Osteocyte (in vitro differentiated cells): ENCODE measurements at places on chromosomes 6 and 20. TPM values are rescaled to one million over a fixed set of nuclear protein-coding genes. Genes with fewer than 3 reads are reported as not detected.

- no peak overlapping the region for H3K4me3 ChIP-seq
- H3K27ac ChIP-seq: no peak overlapping the region
- H3K27me3 ChIP-seq: no peaks in the 10 kb centered on the region
- peaks cover 5% of the 10 kb centered on the region for H3K36me3 ChIP-seq
Observed at GRCh38 chr6:154578004-154578559, 67.6 kb upstream of the CNKSR3 start.

DNA sequence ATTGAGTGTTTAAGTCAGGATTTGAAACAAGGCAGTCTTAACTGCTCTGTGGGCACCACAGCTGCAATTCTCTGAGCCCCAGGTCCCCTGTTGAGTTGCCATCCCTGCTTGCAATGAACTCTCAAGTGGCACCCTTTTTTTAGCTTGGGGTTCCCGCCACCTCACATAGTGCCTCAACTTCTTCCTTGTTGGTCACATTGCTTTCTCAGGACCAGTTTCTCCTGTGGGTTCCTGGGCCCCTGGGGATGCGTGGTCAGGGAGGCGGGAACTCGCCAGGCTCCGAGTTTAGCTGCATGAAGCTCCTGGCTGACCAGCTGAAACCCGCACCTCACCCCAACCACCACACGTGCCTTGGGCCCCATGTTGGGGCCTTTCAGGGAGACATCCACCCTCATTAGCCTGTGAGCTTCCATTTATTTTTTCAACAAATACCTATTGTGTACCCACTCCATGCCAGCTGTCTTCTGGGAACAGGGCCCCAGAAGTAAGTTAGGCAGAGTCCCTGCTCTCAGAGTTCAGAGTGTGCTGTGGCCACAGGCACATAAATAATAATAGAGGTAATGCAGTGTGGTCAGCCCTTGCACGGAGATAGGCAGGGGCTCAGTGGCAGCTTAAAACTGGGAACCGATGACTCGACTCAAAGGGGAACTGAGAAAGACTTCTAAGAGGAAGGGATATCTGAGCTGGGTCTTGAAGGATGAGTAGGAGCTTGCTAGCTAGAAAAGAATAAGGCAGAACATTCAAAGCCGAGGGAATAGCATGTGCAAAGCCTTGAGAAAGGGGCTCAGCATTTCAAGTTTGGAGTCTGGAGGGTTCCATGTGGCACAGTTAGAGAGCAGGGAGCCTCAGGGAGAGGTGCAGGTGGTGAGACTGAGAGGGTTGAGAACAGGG is 33.9 kb upstream of the FAM83D start:
- DNase-seq: no peak
- peaks cover 2% of the 10 kb centered on the region for H3K4me1 ChIP-seq
- H3K27ac ChIP-seq: no peak overlapping the region
- H3K36me3 ChIP-seq: no peaks in the 10 kb centered on the region
- H3K27me3 ChIP-seq: peaks cover 41% of the 10 kb centered on the region

DNA sequence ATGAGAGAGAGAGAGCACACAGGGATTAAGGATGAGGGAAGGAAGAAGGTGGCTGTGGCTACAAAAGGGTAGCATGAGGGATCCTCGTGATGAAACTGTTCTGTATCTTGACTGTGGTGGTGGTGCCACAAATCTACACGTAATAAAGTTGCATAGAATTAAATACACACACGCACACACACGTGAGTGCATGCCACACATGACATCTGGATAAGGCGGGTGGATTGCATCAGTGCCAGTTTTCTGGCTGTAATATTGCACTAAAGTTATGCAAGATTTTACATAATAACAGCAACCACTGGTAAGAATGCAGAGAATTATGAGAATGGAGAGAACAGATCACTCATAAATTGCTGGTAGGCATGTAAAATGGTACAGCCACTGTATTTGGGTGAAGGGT is 16.9 kb upstream of the STK35 start:
- H3K4me1 ChIP-seq: no peaks in the 10 kb centered on the region
- H3K27ac ChIP-seq: no peak overlapping the region
- peaks cover 48% of the 10 kb centered on the region for H3K27me3 ChIP-seq
- H3K36me3 ChIP-seq: no peaks in the 10 kb centered on the region

GRCh38 chr6:143578054-143578453 is 66.5 kb upstream of the FUCA2 start:
- H3K4me1 ChIP-seq: peaks cover 35% of the 10 kb centered on the region
- H3K27ac ChIP-seq: no peak overlapping the region
- peaks cover 7% of the 10 kb centered on the region for H3K36me3 ChIP-seq
- DNase-seq: no peak

- H3K27ac ChIP-seq: no peak overlapping the region
- no peaks in the 10 kb centered on the region for H3K27me3 ChIP-seq
- DNase-seq: no peak
- peaks cover 17% of the 10 kb centered on the region for H3K4me1 ChIP-seq
Observed at GRCh38 chr6:112562301-112563231, 215.4 kb downstream of the RFPL4B start.

GRCh38 chr20:21534886-21535285 is 21.0 kb upstream of the NKX2-2 start:
- H3K4me3 ChIP-seq: no peak overlapping the region
- no peaks in the 10 kb centered on the region for H3K36me3 ChIP-seq
- H3K4me1 ChIP-seq: no peaks in the 10 kb centered on the region
- DNase-seq: no peak
- peaks cover 9% of the 10 kb centered on the region for H3K27me3 ChIP-seq

DNA sequence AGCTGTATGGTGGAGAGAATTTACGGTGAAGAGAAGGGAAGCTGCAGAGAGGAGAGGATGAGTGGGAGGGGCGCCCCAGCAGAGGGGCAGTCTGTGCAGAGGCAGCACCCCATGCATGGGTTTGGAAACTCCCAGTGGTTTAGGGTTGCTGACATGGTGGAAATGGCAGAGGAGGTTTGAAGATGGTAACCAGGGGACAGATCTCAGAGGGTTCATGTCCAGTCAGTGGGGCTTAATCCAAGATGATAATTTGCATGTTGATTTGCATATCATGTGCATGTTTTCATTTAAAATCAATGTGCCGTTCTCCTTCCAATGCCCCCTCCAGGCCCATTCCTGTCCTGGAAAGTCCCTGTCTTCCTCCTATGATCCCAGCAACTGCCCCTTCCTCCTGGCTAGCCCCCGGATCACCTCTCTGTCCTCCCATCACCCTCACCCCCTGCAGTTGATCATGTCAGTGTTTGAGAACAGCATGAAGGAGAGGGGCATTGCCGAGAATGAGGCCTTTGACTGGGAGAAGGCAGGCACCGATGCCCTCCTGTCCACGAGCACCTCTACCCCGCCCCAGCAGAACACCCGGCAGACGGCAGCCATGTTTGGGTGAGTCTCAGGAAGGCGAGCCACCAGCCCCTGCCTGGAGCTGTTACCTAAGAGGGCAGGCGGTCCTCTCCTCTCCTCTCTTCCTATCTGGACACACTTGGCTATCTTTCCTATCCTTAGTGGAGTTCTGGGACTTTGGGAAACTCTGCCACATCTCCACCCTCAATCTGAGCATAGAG is 14.3 kb downstream of the TTBK1 start:
- no peak overlapping the region for H3K27ac ChIP-seq
- H3K27me3 ChIP-seq: peaks cover 8% of the 10 kb centered on the region
- H3K36me3 ChIP-seq: no peaks in the 10 kb centered on the region
- H3K4me3 ChIP-seq: no peak overlapping the region
- peaks cover 9% of the 10 kb centered on the region for H3K4me1 ChIP-seq

DNA sequence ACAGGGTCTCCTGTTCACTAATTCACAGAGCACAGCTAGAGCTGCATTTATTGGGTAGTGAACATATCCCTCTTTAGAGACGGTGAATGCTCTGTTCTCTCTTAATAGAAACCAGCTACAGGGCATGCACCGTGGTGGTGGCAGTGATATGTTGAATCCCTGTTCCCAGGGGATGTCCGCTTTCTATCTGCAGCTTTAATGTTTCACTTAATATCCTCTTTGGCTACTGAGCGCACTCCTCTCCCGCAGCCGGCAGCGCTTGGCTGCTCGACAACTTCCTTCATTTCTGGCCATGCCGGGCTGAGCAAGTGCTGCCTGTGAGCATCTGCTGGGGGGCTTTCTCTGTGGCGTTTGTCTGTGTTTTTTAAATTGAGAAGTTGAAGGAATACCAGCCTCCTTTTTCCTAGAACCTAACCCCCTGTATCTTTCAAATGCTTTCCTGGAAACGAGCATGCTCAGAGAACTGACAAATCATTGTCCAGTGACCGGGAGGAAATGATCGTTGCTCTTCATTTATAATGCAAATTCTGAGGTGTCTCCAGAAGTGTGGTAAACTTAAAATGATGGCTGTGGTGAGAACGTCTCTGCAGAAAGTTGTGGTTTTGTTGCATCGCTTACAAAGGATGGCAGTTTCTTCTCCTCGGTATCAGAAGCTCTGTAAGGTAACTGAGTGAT is 297.9 kb downstream of the UTRN start:
- peaks cover 39% of the 10 kb centered on the region for H3K4me1 ChIP-seq
- peak overlapping the region; percentile 19 for H3K27ac ChIP-seq
- peaks cover 23% of the 10 kb centered on the region for H3K36me3 ChIP-seq
- H3K27me3 ChIP-seq: no peaks in the 10 kb centered on the region
- DNase-seq: no peak

DNA sequence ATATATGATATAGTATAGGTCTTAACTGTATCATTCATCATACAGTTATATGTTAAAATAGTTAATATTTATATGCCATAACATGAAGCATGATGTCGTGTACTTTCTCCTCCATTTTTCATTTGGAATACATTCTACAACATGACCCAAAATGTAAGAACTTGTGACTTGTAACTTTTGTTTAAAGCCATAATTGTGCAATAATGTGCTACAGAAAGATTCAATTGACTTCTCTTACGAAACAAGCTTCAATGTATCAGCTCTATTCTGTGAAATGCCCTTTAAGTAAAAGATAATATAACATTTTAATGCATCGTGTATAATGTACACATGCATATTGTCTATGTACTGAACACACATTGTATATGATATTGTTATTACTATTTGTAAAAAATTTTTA is 76.7 kb upstream of the FABP7 start:
- no peak for DNase-seq
- peaks cover 4% of the 10 kb centered on the region for H3K4me1 ChIP-seq
- H3K4me3 ChIP-seq: no peak overlapping the region
- H3K36me3 ChIP-seq: peaks cover 2% of the 10 kb centered on the region

GRCh38 chr6:45637611-45638257 is 260.0 kb upstream of the SUPT3H start:
- H3K4me1 ChIP-seq: peaks cover 34% of the 10 kb centered on the region
- no peaks in the 10 kb centered on the region for H3K36me3 ChIP-seq
- DNase-seq: no peak
- H3K4me3 ChIP-seq: peak overlapping the region; percentile 22

- no peak overlapping the region for H3K4me3 ChIP-seq
- peaks cover 17% of the 10 kb centered on the region for H3K36me3 ChIP-seq
- H3K27ac ChIP-seq: no peak overlapping the region
- H3K27me3 ChIP-seq: no peaks in the 10 kb centered on the region
Observed at GRCh38 chr20:20495729-20496503, 128.0 kb downstream of the INSM1 start.

DNA sequence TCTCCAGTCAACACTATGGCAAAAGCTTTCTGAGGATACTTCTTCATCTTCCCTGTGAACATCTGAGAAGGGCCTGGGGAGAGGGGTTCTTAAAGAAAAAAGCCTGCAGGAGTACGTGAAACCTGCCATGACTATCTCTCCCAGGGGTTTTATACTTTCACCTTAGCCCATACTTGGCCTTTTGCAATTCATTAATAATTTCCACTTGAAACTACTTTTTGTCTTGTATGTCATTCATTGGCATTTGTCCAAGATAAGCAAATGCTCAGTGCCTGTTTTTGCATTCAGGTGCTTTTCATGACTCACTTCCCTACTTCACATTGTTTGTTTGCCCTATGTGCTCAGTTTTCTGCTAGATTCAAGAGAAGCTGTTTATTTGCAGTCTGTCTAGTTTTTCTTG is 580.3 kb upstream of the GJE1 start:
- H3K4me3 ChIP-seq: no peak overlapping the region
- H3K4me1 ChIP-seq: peaks cover 8% of the 10 kb centered on the region
- H3K27me3 ChIP-seq: no peaks in the 10 kb centered on the region
- no peak for DNase-seq
- H3K27ac ChIP-seq: peak overlapping the region; percentile 16

DNA sequence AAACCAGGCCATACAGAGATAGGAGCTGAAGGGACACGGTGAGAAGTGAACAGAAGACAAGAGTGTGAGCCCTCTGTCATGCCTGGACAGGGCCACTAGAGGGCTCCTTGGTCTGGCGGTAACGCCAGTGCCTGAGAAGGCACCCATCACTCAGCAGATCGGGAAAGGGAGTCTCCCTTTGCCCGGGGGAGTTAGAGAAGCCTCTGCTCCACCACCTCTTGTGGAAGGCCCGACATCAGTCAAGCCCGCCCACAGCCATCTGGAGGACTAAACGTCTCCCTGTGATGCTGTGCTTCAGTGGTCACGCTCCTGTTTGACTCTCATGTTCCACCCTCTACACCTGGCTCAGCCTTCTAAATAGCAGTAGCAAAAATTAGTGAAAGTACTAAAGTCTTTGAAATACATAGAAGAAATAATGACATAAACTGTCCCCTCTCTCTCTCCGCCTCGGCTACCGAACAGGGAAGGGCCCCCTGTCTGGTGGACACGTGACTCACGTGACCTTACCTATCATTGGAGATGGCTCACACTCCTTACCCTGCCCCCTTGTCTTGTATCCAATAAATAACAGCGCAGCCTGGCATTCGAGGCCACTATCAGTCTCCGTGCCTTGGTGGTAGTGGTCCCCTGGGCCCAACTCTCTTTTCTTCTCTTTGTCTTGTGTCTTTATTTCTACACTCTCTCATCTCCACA is 66.7 kb downstream of the RPP21 start:
- no peak overlapping the region for H3K27ac ChIP-seq
- peaks cover 69% of the 10 kb centered on the region for H3K27me3 ChIP-seq
- no peaks in the 10 kb centered on the region for H3K36me3 ChIP-seq
- DNase-seq: no peak
- H3K4me3 ChIP-seq: no peak overlapping the region

GRCh38 chr6:168326294-168327261 is 7.0 kb upstream of the DACT2 start:
- H3K4me3 ChIP-seq: no peak overlapping the region
- H3K4me1 ChIP-seq: no peaks in the 10 kb centered on the region
- peaks cover 1% of the 10 kb centered on the region for H3K36me3 ChIP-seq
- peaks cover 57% of the 10 kb centered on the region for H3K27me3 ChIP-seq

DNA sequence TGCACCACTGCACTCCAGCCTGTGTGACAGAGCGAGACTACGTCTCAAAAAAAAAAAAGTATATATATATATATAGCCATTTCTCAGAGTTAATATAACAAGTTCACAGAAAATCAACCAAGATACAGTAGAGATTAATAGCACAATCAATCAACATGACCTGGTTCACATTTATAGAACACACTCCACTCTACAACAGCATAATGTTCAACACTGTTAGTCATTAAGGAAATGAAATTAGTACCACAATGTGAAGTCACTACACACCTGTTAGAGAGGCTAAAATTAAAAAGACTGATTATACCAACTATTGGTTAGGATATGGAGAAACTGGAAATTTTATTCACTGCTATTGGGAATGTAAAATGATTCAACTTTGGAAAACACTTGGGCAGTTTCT is 387.7 kb downstream of the QKI start:
- DNase-seq: no peak
- no peaks in the 10 kb centered on the region for H3K4me1 ChIP-seq
- H3K27me3 ChIP-seq: peaks cover 6% of the 10 kb centered on the region
- H3K36me3 ChIP-seq: no peaks in the 10 kb centered on the region

The ME1 gene
- 26.3 and 28.0 TPM in 2 replicates for total RNA-seq

The B3GAT2 gene
- total RNA-seq: not detected in 2 replicates

The NRN1 gene
- total RNA-seq: 0.21 TPM in 1 of 2 replicates, not detected in the other

The DEFB119 gene
- not detected in 2 replicates for total RNA-seq

The BPIFB1 gene
- total RNA-seq: not detected in 2 replicates

The ENPP4 gene
- total RNA-seq: 0.18 and 0.27 TPM in 2 replicates

The OTOR gene
- total RNA-seq: not detected in 2 replicates

The CFB gene
- 4.2 and 6.9 TPM in 2 replicates for total RNA-seq

The RAMACL gene
- total RNA-seq: 2.5 and 3.6 TPM in 2 replicates
